Aorta (tissue), 5 donors: ENCODE measurements at places on chromosomes 3 and 15. TPM values are rescaled to one million over a fixed set of nuclear protein-coding genes. Genes with fewer than 3 reads are reported as not detected.
A peak's percentile ranks its signal among the peaks of the same experiment; 100 is the strongest.

GRCh38 chr15:81940467-81941451, 105.1 kb downstream of the MEX3B start:
- DNase-seq: no peak

DNA sequence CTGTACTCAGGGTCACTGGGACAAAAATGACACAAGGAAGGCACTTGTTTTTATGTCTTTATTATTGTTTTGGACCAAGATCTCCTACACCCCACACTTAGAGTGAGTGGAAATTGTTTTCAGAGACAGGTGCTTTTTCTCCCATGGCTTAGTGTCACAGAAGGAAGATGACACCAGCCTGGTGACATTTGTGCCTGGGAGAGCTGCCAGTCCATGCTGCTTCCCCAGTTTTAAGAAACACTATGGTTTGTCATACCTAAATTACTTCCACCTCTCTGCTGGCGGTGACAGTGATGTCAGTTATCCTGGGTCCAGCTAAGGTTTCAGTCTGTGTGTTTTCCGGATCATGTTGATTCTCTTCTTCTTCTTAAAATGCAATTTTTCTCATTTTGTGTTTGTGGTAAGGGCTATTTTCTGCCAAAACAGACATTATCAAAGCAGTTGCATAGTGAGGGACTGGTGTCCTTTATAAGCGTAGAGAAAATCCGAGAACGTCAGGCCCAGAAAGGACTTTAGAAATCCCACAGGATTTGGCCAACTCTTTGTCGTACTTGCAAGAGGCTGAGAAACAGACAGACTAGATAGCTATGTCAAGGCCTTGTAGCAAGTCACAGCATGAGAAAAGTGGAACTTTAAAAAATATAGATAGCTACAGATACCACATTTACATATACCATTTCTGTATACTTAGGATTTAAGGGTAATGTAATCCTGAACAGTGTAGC, 149.5 kb downstream of the TP63 start:
- DNase-seq: no peak

The PYGO1 gene
- total RNA-seq: 13.9 TPM

GRCh38 chr3:17129556-17129955, 244.8 kb downstream of the PLCL2 start:
- no peak for DNase-seq

- no peak for DNase-seq
Measured at GRCh38 chr3:53191836-53192480, 30.9 kb downstream of the PRKCD start.

The RTF1 gene
- total RNA-seq: 36.8 TPM

The FEZF2 gene
- total RNA-seq: not detected

DNA sequence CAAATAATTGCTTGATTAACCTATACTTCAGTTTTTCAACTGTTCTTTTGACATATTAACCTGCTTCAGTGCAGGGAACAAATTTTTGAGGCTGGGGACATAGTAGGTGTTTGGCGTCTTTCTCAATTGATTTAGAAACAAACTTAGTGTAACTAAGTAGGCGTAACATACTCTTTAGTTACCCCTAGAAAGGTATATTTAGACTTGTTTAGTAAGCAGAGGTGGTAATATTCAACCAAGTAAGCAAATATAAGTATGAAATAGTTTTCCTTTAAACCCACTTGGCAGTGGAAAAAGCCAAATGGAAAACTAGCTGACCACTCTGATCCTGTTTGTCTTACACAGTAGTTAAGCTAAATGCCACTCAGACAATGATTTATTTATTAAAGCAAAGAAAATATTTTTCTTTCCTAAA, 113.2 kb downstream of the MBNL1 start:
- no peak for DNase-seq

DNA sequence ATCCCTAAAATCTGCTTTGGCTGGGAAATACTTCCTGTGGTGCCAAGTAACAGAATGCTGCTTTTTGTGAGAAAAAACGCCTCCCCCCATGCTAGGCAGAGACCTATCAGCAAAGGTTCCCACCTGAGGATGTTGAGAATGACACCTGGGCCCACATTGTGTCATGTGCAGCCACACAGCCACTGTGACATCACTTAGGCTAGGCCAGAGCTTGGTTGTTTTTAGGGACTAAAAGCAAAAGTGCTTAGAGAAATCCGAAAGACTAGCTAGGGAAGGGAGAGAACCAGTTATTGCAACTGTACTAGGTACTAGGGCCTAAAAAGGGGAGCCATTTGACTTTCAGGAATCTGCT, 6.2 kb downstream of the ZDHHC3 start:
- DNase-seq: no peak

The UBXN7 gene
- total RNA-seq: 57.1 TPM

GRCh38 chr3:40170395-40170794, 139.1 kb upstream of the EIF1B start:
- DNase-seq: no peak

DNA sequence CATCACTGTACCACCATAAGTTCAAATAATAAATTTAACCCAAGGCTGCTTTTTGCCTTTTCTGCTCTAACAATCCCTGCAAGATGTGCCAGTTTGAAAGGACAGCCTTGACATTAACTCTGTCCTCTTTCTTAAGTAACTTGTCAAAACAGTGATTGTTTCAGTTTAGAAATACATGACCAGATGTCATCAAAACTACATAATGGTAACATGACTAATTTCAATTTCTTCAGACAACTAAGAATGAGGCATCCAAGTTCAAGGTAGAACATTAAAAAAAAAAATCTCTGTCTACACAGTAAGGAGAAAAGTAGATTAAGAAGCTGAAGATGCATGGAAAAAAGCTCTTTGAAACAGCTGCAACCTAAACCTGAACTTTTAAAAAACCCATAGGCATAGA, 47.4 kb downstream of the SHQ1 start:
- DNase-seq: no peak

DNA sequence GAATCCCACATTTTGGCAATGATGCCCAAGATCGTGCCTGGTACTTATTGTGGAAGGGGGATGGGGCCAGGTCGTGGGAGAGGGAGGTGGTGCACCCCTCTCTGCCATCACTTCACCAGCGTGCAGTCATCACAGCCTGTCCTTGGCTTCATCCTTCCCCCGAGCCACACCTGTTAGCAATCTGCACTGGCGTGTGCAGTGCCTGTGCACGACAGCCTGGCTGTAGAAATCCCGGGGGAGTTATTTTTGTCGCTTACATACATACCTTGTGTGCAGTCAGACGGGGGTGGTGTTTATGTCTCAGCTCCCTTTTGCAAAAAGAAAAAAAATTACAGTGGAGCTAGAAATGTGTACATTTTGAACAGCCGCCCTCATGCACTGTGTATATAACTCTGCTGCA, 216.0 kb downstream of the TLE3 start:
- DNase-seq: no peak

DNA sequence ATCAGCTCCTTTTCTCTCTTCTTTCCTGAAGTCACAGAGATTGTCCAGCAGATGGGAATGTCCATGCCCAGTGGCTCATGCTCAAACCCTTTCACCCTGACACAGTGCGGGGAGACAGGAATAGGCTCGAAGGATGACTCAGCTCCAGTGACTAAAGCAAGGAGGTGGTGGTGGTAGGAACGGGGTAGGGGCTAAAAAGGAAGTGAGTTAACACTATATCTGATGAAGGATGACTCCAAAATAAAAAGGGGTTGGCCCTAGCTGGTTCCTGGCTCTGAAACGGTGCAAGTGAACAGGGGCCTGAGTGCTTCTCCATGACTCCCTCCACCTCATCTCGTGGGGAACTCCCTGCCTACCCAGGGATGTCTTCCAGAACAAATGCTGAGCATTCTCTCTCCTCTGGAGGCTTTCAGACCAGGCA, 167.4 kb upstream of the LPP start:
- peak; percentile 49 for DNase-seq

DNA sequence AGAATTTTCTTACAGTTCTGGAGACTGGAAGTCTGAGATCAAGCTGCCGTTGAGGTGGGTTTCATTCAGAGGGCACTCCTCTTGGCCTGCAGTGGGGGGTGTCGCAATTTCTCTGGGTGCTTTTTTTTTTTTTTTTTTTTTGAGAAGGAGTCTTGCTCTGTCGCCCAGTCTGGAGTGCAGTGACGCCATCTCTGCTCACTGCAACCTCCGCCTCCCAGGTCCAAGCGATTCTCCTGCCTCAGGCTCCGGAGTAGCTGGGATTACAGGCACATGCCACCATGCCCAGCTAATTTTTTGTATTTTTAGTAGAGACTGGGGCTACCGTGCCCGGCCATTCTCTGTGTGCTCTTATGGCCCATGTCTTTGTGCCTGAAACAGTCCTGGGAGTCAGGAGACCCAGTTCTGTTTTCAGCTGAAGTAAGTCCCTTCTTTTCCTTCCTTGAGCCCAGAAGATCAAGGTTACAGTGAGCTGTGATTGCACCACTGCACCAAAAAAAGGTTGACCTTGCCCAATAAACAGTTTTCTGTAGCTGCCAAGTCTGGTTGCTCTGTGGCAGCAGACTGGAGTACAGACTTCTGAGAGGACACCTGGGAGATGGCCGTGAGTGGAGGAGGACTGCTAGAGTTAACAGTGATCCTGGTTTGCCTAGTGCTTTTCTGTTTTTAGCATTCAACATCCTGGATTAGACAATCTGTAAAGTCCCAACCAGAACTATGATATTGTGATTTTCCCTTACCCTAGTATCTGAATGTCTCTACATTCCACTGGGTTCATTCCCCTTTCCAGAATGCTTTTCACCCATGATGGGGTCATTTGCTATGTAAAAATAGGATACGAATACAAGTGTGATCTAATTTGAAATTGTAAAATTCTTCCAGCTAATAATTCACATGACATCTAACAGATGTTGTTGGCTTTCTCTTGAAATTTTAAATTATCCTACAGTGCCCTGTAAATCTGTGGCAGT, 76.6 kb upstream of the RNF7 start:
- no peak for DNase-seq

DNA sequence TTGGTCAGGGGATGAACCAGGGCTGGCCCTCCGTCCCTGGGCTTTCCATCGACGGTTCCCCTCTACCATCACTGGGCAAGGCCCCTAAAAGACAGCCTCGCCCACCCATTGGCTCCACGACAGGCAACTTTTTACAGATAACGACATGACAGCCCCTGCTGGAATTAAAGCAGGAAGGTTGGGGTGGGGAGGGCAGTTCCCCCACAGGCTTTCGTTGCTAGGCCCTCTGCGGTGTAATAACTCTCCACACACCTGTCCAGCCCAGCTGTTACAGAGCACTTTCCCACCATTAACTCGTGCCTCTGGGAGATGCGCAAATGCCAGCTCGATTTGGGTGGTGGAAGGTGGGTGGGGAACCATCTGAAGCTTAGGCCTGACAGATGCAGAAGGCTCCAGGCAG, 264.2 kb upstream of the TLE3 start:
- peak; percentile 59 for DNase-seq

DNA sequence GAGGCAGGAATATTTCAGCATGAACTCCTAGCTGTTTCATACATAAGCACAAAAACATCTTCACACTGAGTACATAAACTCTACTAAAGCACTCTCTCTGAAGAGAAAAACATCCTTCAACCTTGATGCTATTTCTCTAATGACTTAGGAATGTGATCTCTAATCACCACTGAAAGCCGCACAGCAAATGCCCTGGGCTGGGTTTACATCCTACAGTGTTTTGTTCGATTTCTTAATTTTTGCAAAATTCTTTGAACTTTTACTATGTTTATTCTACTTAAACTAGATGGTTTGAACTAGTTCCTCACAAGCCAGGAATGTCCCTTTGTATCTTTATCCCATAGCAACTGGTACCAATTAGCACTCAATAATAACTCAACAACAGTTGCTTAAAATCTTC, 130.9 kb upstream of the ABI3BP start:
- no peak for DNase-seq

The GNAT1 gene
- total RNA-seq: not detected

The CLDN1 gene
- 4.5 TPM for total RNA-seq

GRCh38 chr15:59276225-59277178, 69.9 kb downstream of the LDHAL6B start:
- no peak for DNase-seq

DNA sequence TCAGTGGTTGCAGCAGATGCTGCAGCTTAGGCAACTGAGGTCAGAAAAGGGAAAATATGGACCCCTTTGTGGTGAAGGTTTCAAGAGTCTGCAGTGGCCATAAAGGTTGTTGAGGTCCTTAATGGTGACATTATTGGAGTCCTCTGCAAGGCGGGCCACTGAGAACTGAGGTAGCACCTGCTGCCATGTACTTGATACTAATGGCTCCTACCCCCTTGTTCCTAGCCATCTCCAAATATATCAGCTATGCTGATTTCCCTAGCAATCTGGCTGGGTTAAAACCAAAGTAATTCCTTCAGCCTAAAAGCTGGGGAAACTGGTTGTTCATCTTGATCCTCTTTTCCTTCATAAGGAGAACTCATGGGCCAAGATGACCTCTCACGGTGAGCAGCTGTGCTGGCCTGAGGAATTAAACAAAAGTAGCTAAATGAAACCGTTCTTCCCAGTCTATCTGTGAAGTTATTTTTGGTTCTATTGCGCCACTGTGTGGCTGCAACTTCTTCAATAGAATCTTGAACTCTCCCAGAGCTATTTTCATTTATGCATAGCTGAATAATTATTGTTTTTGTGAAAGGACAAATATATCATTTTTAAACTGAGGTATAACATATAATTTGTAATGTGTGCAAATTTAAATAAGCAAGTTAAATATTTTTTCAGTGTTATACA, 76.1 kb upstream of the PLSCR4 start:
- DNase-seq: no peak

- DNase-seq: no peak
Measured at GRCh38 chr15:32716915-32717425, 834 bp upstream of the GREM1 start.

The KATNBL1 gene
- 64.7 TPM for total RNA-seq

DNA sequence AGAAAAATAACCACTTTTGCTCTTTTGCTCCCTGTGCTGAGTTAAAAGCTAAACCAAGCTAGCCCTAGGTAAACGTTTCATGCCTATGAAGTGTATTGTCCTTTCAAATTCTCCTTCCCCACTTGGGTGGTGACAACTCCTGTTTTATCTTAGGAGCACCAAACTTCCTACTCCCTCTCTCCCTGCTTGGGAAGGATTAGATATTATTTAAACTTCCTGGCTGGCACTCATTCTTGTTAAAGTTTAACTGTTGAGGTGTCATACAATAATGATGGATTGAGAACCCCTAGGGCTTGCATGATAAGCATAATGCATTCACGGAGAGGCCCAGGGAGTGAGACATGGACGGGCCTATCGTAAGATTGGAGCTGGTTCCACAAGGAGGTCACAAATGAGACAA, 29.5 kb downstream of the B4GALT4 start:
- no peak for DNase-seq

GRCh38 chr3:138196023-138196422, 8.9 kb downstream of the ARMC8 start:
- DNase-seq: no peak

GRCh38 chr15:40856746-40857145, 12.9 kb downstream of the SPINT1 start:
- DNase-seq: peak; percentile 59

The SNTN gene
- not detected for total RNA-seq

The C15orf62 gene
- 0.87 TPM for total RNA-seq

- DNase-seq: no peak
Measured at GRCh38 chr15:29618586-29618985, 203.7 kb downstream of the TJP1 start.

DNA sequence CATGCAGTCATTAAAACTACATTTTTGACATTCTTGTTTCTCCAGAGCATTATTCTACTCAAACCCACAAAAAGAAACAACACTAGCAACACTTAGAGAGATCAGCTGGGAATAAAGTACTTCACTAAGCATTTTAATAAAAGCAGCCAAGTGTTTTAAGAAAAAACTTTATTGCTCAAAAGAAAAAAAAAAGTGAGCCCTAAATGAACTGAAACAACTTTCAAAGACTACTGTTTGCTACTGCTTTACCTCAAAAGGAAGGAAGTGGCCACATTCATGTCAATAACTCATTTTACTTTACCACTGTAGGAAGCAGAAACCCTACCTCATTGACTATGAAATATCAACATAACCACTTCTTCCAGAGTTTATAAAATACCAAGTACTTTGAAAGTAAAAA, 91.3 kb downstream of the UACA start:
- no peak for DNase-seq
